ENCODE measurements at places on chromosomes 3 and 15. TPM values are rescaled to one million over a fixed set of nuclear protein-coding genes. Genes with fewer than 3 reads are reported as not detected.
A peak's percentile ranks its signal among the peaks of the same experiment; 100 is the strongest.

CGGBP1 gene
- total RNA-seq = 66.1 TPM

GPD1L gene
- 35.5 TPM for total RNA-seq

TMEM108 gene
- 0.91 TPM for total RNA-seq

DUOXA2 gene
- not detected for total RNA-seq

ACKR4 gene
- 1.0 TPM for total RNA-seq

PROK2 gene
- 0.25 TPM for total RNA-seq

GADL1 gene
- 0.22 TPM for total RNA-seq

CNTN4 gene
- 13.4 TPM for total RNA-seq

TUSC7 gene
- not detected for total RNA-seq

DNA sequence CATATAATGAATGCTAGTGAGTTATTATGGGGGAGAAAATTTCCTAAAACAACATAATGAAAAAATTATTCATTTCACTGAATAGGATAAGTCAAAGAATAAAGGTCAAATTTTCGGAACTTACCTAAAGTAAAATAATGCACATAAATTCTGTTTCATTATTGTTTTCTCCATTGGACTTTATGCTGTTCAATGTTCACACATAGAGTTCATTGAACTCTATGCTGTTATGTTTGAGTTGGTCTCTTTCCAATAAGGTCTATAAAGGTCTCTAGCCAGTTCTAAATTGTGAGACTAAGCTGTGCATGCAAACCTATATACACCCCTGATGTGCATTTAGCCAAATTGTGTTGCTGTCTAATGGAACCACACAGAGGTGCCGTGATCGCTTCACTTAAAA, 28.5 kb upstream of the STT3B start:
- no peaks in the 10 kb centered on the region for H3K4me1 ChIP-seq
- no peak overlapping the region for H3K27ac ChIP-seq
- no peak for DNase-seq
- no peaks in the 10 kb centered on the region for H3K36me3 ChIP-seq

DNA sequence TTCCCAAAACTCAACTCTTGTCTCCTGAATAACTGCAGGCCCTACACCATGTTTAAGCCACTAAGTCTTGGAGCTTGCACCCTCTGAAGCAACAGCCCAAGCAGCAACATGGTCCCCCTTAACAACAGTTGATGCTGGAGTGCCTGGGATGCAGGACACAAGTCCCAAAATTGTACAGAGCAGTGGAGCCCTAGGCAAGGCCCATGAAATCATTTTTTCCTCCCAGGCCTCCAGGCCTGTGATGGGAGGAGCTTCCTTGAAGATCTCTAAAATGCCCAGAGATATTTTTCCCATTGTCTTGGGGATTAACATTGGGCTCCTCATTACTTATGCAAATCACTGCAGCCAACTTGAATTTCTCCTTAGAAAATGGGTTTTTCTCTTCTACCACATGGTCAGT, 311.9 kb upstream of the EPHA3 start:
- H3K27me3 ChIP-seq = no peaks in the 10 kb centered on the region
- H3K36me3 ChIP-seq = no peaks in the 10 kb centered on the region
- no peak overlapping the region for H3K4me3 ChIP-seq
- DNase-seq = no peak

DNA sequence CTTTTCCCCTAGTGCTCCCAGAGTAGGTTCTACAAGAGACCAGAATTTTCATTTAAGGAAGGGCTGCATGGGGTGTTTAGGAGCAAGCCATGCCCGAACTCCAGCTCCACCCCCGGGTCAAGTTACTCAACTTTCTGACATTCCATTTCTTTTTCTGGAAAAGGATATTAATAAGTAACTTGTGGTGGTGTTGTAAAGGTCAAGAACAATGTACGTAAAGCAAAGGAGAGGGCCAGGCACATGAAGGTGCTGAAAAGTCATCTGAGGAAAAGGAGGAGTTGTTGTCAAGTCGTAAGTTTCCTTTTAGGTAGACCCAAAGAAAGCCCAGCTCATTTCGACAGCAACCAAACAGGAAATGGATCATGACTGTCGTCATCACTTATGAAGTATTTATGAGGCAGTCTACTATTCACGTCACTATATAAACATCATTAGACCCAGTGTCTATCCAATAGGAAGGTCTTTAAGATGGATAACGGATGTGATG, 319.6 kb upstream of the IL12A start:
- peak overlapping the region; percentile 81 for H3K27ac ChIP-seq
- H3K36me3 ChIP-seq = no peaks in the 10 kb centered on the region
- no peaks in the 10 kb centered on the region for H3K4me1 ChIP-seq
- no peak overlapping the region for H3K4me3 ChIP-seq

- no peaks in the 10 kb centered on the region for H3K27me3 ChIP-seq
- no peak overlapping the region for H3K4me3 ChIP-seq
- no peak overlapping the region for H3K27ac ChIP-seq
- DNase-seq = no peak
- H3K36me3 ChIP-seq = no peaks in the 10 kb centered on the region
These were observed 25.6 kb downstream of the KCNH8 start for GRCh38 chr3:19173945-19174344.

- no peak for DNase-seq
- H3K4me1 ChIP-seq = no peaks in the 10 kb centered on the region
- H3K4me3 ChIP-seq = no peak overlapping the region
- H3K27ac ChIP-seq = no peak overlapping the region
- no peaks in the 10 kb centered on the region for H3K27me3 ChIP-seq
- no peaks in the 10 kb centered on the region for H3K36me3 ChIP-seq
These were observed 23.5 kb downstream of the PAQR9 start for GRCh38 chr3:142940000-142940399.

- H3K27me3 ChIP-seq = no peaks in the 10 kb centered on the region
- peak; percentile 59 for DNase-seq
These were observed 83.1 kb downstream of the DNAJB8 start for GRCh38 chr3:128383316-128384235.

GRCh38 chr3:97952872-97953271, 19.4 kb downstream of the RIOX2 start:
- no peak overlapping the region for H3K4me3 ChIP-seq
- no peaks in the 10 kb centered on the region for H3K27me3 ChIP-seq
- H3K36me3 ChIP-seq = peaks cover 28% of the 10 kb centered on the region
- peak overlapping the region; percentile 32 for H3K27ac ChIP-seq
- no peak for DNase-seq
- H3K4me1 ChIP-seq = peaks cover 3% of the 10 kb centered on the region

- H3K4me1 ChIP-seq = no peaks in the 10 kb centered on the region
- H3K27me3 ChIP-seq = no peaks in the 10 kb centered on the region
- no peak overlapping the region for H3K27ac ChIP-seq
- H3K4me3 ChIP-seq = no peak overlapping the region
These were observed 112.0 kb downstream of the THRB start for GRCh38 chr3:24382647-24383046.

DNA sequence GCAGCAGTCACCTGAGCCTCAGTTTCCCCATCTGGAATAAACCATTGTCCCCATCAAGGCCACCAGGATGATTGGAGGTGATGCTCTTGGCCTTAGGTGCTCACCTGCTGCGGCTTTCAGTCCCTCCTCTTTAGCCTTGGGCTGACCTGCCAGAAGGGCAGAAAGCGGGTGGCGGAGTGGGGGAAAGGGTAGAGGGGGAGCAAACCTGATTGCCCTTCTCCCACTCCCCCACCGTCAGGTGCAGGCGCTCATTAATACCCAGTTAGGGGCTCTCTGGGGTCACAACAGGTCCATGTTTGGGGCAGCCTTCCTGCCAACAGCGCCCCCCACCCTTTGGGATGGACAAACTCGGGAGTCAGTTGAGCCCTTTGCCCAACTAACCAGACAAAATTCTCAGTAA, 50.5 kb downstream of the GRIP2 start:
- H3K4me3 ChIP-seq = no peak overlapping the region
- H3K27ac ChIP-seq = no peak overlapping the region
- peaks cover 8% of the 10 kb centered on the region for H3K4me1 ChIP-seq
- peaks cover 1% of the 10 kb centered on the region for H3K36me3 ChIP-seq
- H3K27me3 ChIP-seq = no peaks in the 10 kb centered on the region

DNA sequence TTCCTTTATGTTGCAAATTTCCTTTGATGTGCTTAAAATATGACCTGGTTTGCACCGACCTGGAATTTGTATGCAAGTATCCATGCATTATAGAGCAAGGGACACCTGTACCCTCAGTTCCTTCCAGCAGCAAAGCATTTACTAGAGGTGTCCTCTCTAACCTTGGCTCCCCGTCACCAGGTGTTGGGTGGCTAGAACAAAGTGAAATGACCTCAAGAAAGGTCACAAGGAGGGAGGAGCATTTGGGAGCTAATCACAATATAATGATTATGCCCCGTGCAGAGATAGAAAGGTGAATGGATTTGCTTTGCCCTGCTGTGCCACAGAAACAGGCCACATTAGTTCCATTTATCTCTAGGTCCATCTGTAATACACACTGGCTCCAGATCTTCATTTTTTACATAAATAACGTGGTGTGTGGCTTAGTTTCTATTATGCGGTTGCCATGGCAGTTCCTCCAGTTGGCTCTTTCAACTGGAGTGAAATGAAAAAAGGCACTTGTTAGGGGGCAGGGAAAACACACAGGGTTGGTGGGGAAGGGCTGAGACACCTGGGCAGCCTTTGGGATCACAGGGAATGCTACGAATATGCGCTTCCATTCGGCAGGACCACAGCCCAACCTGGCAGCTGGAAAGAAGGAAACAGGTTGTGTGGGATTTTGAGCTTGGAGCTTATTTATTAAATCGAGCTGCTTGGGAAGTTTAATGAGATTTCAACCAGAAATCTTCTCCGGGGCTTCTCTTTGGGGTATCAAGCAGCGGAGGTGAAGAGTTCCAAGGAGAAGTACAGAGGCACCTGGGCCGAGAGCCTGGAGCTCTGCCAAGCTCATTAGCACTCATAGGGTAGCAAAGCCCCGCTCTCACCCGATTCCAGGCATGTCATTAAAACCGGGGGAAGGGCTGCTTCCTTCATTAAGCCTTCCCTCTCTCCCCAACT, 233.5 kb upstream of the ST8SIA2 start:
- DNase-seq = no peak
- no peak overlapping the region for H3K4me3 ChIP-seq
- no peaks in the 10 kb centered on the region for H3K27me3 ChIP-seq
- H3K36me3 ChIP-seq = no peaks in the 10 kb centered on the region
- no peak overlapping the region for H3K27ac ChIP-seq

DNA sequence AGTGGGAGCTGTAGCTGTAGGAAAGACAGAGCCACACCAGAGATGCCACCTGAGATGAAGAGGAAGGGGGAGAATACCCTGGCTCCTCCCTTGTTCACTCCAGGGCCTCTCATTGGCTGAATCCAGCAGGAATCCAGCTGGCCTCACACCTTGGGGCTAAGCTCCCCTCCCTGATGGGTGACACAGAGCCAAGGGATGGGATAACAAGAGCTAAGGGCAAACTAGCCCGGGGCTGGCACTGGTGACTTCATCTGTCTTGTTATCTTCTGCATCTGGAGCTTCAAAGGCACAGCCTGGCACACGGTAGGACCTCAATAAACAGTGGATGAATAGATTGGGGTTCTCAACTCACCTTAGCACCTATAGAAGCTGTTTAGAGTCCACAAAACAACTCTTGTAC, 13.8 kb upstream of the GATA2 start:
- no peaks in the 10 kb centered on the region for H3K4me1 ChIP-seq
- no peaks in the 10 kb centered on the region for H3K36me3 ChIP-seq
- DNase-seq = no peak

DNA sequence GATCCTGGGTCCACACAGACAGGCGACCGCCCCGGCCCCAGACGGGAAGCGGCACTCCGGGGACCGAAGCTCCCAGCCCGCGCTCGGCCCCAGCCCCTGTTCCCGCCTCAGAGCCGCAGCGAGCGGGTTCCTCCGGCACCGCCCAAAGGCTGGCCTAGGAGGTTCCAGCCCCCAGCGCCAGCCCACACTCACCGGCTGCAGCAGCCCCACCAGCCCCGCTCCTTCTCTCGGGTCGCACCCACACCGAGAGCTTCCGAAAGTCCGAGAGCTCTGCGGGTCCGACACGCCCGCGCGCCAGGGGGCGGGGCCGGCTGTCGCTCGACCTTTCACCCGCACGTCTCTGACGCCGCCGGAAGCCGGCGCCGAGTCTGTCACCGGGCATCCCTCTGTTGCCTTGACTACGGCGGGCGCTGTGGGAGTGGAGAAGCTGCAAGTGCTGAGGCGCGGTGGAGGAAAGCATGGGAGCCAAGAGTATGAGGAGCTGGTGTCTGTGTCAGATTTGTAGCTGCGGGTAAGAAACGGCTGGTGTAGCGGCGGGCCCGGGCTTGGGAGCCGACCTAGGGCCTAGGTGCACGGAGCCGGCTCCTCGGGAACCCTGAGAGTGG, at the start of the genes EFL1 and SAXO2:
EFL1 (minus strand) TSS at position 313 of the 605 bp plus-strand sequence. CDS start 956 bp downstream, outside the sequence.
SAXO2 (plus strand) TSS at position 397 of the 605 bp plus-strand sequence; CDS start at position 459, 62 bp downstream.
- H3K4me3 ChIP-seq = peak within 1 kb of the TSS; percentile 70
- peaks cover 4% of the 10 kb centered on the region for H3K36me3 ChIP-seq
- peak; percentile 95 for DNase-seq
- H3K4me1 ChIP-seq = peaks cover 3% of the 10 kb centered on the region
- H3K27ac ChIP-seq = peak within 1 kb of the TSS; percentile 29
- H3K27me3 ChIP-seq = no peaks in the 10 kb centered on the region

- peak; percentile 55 for DNase-seq
- H3K36me3 ChIP-seq = no peaks in the 10 kb centered on the region
- H3K27ac ChIP-seq = no peak overlapping the region
- H3K4me3 ChIP-seq = no peak overlapping the region
These were observed 654.4 kb upstream of the ADAMTS9 start for GRCh38 chr3:65342084-65342683.

GRCh38 chr3:194446754-194447153, 40.0 kb downstream of the ATP13A3 start:
- peaks cover 53% of the 10 kb centered on the region for H3K36me3 ChIP-seq
- H3K4me3 ChIP-seq = no peak overlapping the region
- H3K27ac ChIP-seq = no peak overlapping the region
- no peaks in the 10 kb centered on the region for H3K27me3 ChIP-seq
- no peaks in the 10 kb centered on the region for H3K4me1 ChIP-seq

All from kidney (tissue), 22 donors.